Femur (tissue), 1 donor: ENCODE measurements at places on chromosomes 3 and 15.

DNA sequence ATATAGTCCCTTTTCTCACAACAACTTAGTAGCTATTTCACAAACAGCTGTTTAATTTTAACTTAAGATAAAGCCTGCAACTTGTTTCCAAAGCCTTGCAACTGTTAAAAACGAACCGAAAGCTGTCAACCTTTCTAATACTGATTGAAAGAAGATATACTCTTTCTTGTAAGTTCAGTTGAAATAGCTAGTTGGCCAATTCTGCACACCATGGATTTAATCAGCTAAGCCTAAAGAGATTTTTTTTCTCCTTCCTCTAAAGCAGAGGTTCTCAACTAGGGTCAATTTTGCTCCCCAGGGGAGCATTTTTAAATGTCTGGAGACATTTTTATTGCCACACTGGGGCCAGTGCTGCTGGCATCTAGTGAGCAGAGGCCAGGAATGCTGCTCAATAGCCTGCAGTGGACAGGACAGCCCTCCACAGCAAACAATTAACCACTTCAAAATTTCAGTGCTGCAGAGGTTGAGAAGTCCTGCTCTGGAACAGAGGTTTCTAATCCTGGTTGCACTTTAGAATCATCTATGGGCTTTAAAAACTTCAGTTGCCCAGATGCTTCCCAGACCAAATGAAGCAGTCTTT is 26.2 kb downstream of the MINDY4B start:
- DNase-seq: no peak

- no peak for DNase-seq
Observed at GRCh38 chr3:150739200-150739863, 23.6 kb downstream of the SIAH2 start.

DNA sequence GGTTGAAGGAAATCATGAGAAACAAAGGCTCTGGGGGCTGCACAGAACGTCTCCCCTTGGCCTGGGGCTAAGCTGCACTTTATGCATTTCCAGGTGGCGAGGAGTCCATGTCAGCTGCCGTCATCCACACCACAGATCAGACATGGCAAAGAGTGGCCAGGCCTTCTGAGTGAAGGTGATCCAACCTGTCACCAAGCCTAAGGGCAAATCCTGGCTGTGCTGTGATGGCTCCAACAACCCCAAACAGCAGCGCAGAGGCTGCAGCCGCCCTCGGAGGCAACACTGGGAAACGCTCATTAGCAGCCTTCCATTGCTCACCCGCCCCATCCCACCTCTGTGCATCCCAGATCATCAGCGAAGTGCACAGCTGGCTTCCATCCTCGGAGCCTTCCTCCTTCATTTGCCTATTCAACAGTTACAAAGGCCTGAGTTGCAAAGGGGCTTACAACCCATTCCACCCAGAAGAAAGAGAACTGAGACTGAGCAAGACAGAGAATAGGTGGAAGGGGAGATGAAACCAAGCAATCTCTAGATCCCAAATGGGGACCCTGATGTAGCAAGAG is 55.7 kb downstream of the SRGAP3 start:
- no peak for DNase-seq

DNA sequence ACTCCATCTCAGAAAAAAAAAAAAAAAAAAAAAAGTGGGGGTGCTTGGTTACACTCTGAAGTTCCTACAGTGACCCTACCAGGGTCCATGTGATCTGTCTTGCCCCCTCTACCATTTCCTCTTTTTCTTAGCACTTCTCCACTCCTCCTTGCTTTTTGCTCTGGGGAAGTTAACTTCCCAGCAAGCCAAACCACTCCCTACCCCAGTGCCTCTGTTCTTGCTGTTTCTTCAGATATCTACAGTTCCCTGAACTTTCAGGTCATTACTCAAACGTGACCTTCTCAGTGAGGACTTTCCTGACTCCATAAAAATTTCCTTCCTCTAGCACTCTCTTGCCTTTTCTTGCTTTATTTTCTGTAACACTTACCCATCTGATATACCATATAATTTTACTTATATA is 61.1 kb upstream of the GCNT3 start:
- no peak for DNase-seq

DNA sequence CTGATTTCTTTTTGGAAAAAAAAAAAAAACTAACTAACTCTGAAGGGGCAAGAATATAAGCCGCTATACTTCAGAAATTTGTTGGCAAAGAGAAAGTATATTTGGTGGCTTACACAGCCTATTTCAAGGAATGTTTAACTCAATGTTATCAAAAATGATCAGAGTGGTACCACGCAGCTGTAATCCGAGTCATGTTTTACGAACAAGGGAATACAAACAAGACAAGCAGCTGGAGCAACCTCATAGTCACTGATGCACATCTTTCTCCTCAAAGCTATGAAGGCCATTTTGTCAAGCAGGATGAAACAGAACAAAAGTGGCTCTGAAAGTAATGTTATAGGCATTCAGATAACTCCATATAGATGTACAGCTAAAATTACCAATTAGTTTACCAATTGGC is 81.2 kb downstream of the SCAPER start:
- DNase-seq: no peak

GRCh38 chr3:183265157-183265642 is 12.1 kb downstream of the B3GNT5 start:
- DNase-seq: peak; percentile 52

- DNase-seq: no peak
Observed at GRCh38 chr15:50613600-50613999, 67.1 kb upstream of the USP50 start.

DNA sequence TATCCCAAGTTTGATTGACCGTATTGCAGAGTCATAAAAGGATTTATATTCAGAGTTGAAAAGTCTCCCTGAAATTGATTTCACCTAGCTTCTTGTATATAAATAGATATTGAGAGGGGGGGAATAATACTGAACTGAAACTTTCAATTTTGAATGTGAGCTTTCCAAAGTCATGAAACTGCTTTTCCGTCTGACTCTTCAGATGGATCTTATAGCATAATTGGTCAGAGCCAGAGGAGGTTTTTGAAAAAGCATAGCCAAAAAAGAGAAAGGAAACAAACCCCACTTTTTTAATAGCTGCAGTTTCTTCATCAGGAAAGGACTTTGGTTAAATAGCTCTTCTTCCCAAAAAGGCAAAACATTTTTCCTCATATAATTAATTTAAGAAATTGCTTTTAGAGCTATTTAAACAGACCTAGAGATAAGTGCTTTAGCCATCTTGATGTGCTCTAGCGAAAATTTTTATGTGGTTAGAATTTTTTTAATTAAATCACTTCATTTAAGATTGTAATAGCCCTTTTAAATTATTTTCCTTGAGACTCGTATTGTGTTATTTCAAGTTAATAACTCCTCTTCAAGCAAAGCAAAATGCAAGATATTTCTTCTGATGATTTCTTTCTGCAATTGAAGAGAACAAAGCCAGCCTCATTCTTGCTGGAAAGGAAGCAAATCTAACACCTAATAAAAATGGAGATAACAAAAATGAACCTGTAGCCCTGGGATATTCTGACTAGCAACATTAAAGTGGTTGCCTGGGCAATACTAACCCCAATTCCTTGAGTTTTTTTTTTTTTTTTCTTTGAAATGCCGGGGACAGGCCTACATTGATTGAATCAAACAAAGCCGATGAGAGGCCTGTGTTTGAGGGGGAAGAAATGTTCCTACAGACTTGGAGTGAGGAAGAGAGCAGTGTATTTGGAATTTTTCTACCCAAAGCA is 173.6 kb downstream of the PTPRG start:
- DNase-seq: no peak

DNA sequence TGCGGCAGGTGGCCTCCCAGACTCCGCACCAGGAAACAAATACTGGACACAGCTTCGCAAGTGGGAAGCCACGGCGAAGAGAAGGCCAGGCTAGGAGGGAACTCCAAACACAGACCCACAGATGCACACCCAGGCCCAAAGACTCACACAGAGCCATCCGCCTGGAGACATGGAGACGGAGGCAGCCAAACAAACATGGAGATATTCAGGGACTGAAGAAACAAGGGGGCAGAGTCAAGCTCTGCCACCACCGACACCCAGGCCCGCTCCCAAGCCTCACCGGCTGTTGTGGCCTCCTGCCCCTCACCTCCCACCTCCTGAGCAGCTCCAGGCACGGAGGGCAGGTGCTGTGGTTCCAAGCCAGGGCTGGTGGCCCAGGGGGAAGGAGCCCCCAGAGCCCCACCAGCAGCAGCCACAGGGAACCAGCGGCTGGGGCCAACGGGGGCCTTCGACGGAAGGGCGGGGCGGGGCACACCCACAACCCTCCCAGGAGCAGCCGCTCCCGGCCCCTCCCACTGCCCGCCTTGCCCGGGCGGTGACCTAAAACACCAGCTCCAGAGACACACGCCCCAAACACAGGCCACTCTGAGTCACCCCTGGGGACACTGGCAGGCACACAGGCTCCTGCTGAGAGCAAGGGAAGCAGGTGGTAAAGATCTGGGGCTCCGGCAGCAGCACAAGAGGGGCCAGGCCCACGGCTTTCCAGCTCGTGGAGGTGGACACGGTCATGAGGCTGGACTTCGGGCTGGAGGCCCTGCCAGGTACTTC is 31.9 kb downstream of the TNK2 start:
- DNase-seq: no peak

DNA sequence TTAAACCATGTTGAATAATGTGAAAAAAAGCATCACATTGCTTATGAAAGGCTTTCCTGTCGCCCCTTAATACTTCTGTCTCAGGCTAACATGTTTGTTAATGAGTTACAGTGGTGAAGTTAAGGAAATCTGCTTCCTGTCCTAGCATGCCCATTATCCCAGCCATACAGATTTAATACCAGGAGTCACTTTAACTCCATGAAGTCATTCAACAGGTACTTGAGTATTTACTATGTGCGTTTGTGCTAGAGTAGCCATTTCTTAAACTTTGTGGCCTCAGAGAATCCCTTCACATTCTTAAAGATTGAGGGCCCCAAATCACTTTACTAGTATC is 10.1 kb upstream of the SETD5 start:
- no peak for DNase-seq

- DNase-seq: no peak
Observed at GRCh38 chr3:15387171-15387581, 40.2 kb downstream of the METTL6 start.

DNA sequence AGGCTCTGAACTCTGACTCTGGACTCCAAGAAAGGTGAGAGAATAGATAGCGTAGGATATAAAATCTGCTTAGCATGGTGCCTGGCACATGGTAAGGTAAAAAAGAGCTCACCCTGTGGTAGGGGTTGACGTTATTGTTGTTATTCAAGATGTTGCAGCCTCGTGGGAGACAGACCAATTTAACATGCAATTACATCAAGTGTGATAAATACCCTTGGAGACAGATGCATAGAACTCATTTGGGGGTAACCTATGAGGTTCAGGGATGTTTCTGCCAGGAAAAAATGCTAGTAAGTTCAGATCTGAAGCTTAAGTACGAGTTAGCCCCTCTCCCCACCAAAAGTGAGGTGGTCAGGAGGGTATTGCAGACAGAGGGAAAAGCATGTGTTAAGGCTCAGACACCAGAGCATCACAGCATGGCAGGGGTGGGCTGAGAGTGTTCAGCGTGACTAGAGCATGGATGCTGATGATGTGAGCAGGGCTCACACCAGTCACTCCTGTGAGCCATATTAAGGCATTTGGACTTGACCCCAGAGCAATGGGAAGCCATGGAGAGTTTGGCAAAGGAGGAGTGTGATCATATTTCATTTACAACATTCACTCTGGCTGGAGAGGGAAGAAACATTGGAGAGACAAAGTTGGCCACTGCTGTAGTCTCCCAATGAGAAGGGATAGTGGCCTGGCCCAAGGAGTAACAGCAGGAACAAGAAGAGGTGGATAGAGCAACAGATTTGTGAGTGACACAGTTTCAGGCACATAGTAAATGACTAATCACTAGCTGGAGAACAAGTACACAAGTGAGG is 181.0 kb downstream of the UACA start:
- DNase-seq: peak; percentile 58

- no peak for DNase-seq
Observed at GRCh38 chr3:101950510-101950909, 101.2 kb downstream of the NFKBIZ start.

DNA sequence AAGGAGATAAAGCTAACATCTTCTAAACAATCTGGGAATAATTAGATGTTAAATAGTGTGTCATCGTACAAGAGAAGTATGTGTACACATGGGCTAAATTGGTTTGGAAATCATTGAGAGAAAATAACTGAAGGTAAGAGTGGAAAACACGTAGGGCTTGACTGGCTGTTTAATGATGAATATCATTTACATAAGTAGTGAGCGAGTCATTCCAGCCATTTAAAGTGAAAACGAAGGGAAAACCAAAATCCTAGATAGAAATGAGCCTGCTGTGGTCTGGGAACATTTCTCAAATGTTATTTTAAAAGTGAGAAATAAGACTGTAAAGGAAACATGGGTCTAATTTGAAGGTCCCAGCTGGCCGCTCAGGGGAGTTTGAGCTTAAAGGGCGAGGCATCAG is 41.9 kb upstream of the KCNMB2 start:
- DNase-seq: no peak

DNA sequence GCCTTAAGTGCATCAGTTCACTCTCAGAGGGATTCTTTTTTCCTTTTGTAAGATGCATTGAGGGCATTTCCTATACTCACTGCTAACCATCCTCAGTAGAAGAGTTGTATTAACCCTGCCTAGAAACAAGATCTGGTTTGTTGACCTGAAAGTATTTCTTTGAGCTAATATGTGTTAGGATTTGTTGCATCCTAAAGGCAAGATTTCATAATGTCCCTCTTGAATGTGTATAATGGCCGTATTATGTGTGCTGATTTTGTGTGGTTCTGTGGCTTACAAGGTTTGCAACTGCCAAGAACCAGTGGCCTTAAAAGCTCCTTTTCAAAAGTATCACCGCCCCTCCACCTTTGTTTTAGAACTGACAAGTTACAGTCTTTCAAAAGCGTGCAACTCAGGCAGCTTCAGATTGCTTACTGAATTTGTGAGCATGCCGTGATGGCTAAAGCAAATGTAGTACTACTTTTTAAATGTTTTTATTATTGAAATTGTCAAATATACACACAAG is 182.0 kb upstream of the BHLHE40 start:
- DNase-seq: no peak

- DNase-seq: peak; percentile 82
Observed at GRCh38 chr3:149969110-149969939, 1.4 kb downstream of the PFN2 start.

GRCh38 chr3:156253150-156253549 is 132.8 kb downstream of the KCNAB1 start:
- no peak for DNase-seq

DNA sequence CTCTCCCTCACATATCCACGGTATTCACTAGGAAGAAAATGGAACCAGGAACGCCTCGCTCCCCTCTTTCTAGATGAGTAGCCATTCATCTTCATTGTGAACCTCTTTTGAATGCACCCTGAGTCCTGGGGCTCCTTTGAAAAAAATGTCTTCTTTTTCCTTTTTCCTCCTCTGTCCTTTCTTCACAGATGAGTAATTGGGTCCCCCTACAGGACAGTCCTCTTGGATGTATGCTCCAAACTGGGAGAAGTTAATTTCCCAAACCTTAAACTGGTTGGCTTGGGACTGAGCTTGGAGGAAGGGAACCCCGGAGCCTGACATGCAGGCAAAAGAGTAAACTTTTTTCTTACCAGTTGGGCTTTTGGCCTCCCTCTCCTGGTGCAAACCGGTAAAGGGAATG is 108.8 kb downstream of the DPH6 start:
- DNase-seq: no peak
